ENCODE measurements at places on chromosomes 7 and 10.

DNA sequence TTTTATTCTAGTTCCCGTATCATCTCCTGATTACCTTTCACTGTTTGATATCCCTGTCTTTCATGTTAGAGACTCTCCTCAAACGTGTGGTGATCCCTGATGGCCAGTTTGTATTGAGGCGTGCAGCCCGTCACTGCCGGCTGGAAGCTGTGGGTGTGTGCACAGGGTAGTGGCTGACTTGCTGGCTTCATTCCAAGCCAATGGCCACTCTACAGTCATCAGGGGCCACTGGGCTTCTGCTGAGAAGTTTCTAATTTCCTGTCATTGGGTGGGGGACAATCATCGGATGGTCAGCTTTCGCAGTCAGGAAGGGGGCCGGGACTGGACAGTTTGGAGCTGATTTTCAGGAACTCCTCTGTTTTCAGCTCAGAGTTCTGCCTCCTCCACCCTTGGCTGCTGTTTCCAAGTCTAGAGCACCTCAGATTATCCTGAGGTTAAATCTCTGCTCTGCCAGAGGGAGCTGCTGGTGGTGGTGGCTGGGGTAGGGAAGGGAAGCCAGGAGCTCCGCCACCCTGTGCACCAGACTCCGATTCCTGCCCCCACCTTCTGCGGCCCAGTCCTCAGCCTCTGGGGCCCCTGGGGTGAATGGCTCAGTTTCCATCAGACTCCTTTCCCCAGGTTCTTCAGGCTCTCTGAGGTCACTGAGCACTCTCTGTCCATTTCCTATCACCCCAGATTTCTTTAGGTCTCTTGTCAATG is 34.9 kb downstream of the BAIAP2L1 start:
- no peak for DNase-seq

DNA sequence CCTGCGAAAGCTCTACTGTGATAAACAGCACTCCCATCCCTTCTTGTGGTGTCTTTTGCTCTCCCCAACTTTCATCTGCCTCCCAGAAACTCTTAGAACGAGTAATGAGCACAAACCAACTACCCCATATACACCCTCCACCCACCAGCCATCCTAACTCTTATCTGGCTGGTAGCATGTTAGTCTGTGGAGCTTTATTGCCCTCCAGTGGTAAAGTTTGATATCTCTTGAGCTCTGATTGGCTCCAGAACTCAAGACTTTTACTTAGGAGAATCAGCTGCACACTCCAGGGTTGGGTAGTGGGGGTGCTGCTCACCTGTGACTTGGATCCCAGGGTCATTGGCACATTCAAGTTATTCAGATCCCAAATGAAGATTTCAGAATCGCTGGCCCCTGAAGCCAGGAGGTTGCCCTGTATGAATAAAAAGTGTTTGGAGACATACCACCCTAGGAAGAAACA is 10.9 kb downstream of the SEC31B start:
- peak; percentile 67 for DNase-seq

DNA sequence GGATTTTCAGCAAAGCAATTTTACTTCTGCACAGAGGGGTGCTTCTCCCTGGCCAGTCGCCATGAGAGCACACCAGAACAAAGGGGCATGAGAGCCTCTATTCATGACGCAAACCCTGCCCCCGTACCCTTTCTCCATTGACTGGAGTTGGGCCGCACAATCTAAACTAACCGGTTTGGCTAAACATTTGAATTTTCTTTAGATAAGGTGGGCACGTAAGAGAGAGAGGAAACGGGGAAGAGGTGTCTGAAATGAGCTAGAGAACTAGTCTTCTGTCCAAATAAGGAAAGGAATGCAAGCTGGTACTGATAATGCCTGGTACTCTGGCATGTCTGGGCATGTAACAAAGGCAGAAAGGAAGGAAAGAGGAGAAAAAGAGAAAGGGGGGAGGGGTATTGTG is 13.2 kb upstream of the SCIN start:
- DNase-seq = no peak

- no peak for DNase-seq
Measured at GRCh38 chr10:27100813-27101347, 586 bp upstream of the ANKRD26 start.

All from GM23248 (cell line).